ENCODE measurements at places on chromosomes 11 and 22.

DNA sequence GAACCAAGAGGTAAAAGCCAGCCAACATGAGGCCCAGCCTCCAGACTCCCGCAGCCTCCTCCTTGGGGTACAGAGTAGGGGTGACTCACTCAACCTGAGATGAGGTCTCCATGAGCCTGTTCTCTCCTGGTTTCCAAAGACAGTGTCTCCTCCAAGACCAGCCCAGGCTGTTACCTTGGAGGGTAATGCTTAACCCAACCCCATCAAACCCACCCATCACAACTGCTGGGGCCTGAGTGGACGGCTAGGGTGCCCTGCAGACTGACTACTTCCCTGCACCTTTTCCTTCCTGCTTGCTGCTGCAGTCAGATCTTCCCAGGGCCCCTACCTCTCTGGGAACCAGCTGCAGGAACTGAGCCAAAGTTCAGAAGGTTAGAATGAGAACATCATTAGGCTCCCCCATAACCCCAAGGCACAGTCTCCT, 5.1 kb upstream of the NOL12 start:
- DNase-seq = no peak

- peak; percentile 82 for DNase-seq
Observed at GRCh38 chr11:36564376-36565030, 3.3 kb upstream of the RAG1 start.

DNA sequence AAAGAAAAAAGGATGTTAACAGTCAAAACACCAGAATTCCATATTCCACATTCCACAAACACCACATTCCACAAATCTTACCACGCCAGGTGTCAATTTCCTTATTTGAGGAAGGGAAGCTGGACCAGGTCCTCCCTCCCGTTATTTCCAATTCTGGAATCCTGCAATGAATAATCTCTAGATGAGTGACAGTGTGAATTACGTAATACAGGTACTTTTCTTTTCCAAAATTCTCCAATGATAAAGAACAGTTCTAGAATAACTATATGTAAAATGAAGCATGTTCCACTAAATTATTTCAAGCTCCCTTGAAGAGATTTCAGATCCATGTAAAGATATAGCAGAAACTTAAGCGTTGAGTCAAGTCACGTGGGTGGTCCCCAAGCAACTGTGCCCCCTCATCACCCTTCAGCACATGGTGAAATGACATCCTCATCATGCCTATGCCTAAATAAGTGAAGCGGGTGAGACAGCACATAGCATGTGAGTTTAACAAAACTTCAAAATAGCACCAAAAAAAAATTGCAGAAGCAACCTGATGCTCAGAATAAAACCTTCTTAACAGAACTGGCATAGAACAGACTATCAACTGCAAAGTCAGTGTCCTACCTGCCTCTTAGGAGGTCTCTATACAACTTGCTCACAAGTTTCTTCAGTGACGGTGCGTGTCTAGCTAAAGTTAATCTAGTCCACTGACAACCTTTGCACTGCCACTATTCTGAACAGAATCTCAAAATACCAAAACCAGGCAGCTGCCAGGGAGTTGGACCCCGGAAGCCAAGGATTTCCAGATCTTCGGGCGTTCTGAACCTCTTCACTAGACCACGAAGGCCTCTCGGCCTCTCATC, 876 bp downstream of the NFRKB start:
- DNase-seq = peak; percentile 22

GRCh38 chr22:44256085-44256484, 56.7 kb downstream of the SHISAL1 start:
- DNase-seq = no peak

DNA sequence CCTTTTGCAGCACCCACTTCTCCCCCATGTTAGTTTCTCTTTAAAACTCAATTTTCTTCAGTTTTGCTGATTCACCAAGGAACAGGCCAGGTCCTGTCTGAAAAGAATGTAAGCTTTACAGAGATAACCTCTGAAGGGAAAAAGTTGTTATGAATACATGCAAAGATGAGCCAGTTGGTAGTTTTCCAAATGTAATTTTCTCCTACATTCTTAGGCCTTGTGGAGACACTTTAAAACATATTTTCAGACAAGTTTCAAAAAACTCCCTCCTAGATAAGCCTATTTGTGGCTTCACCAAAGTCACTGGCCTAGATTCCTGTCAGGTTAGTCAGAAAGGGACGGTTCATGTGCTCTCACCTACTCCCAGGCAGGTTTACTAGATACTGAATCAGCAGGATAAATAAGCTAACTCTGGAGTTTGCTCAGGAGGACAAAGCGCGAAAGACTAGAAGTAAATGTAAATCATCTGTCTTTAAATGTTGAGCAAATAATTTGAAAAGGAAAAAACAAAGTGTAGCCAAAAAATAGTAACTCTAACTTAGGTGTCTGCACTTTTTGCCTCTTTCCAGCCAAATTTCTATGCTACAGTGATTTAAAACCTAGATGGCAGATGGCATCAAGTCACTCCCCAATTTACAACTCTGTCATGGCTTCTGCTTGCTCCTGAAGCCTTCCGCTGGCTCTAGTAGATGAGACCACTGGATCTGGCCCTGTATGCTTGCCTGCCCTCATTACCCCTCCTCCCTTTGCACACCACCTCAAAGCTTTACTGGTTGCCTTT, 4.9 kb upstream of the ATP6V1E1 start:
- peak; percentile 38 for DNase-seq

GRCh38 chr22:44089717-44090570, 65.8 kb downstream of the PARVB start:
- DNase-seq = no peak

GRCh38 chr22:17918840-17919239, 105.5 kb downstream of the MICAL3 start:
- peak; percentile 94 for DNase-seq

Measured in myocyte (in vitro differentiated cells).